ENCODE measurements at places on chromosomes 7 and 10.

- H3K4me3 ChIP-seq = peak overlapping the region; percentile 92
- H3K4me1 ChIP-seq = peaks cover 49% of the 10 kb centered on the region
These were observed 43.1 kb downstream of the FOXK1 start for GRCh38 chr7:4725014-4725849.

DNA sequence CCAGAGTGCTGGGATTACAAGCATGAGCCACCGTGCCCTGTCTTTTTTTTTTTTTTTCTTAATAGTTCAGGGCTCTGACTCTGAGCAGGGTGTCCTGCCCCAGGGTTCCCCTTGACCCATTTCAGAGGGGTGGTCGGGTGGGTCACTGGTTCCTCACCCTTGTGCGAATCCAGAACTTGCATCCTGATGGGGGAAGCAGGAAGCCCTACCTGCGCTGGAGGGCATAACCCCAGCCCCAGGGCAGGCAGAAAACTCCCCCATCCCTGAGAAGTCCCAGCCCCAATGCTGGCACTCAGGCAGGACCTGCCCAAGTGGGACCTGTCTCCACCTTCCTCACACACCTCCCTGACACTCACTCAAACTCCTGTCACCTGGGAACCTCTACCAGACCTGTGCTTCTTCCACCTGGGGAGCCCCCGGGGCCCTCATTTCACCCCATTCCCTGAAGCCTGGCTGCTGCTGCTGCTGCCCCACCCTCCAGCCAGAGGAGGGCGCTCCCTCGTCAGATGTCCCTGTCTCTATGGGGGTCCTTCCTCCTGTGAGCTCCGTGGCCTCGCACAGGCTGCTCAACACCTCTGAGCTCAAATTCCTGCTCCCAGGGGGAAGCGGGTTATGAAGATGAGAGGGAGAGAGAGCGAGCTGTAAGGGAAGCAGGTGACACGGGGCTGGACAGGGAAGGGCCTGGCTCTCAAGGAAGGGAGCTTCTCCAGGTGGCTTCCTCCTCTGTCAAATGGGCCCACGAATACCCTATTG is 15.1 kb upstream of the ZNF273 start:
- DNase-seq = peak; percentile 54
- H3K4me3 ChIP-seq = peak overlapping the region; percentile 75
- H3K4me1 ChIP-seq = peaks cover 13% of the 10 kb centered on the region
- no peak overlapping the region for H3K27ac ChIP-seq

DNA sequence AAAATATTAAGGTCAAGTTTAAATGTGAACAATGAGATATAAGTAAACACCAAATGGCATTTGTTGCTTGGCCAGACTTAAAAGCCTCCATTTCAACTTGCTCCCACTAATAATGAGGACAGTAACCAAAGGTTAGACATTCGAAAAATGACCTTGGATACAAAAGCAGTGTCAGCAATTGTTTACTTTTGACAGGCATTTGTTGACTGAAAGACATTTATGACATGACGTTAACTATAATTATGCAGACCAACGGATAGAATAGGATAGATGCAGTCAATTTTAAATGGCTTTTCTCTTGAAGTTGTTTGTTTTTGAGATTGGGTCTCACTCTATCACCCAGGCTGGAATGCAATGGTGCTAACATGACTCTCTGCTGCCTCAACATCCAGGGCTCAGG is 6.3 kb upstream of the WNT16 start:
- H3K4me3 ChIP-seq = no peak overlapping the region
- no peaks in the 10 kb centered on the region for H3K4me1 ChIP-seq
- H3K27ac ChIP-seq = no peak overlapping the region
- H3K36me3 ChIP-seq = no peaks in the 10 kb centered on the region

DNA sequence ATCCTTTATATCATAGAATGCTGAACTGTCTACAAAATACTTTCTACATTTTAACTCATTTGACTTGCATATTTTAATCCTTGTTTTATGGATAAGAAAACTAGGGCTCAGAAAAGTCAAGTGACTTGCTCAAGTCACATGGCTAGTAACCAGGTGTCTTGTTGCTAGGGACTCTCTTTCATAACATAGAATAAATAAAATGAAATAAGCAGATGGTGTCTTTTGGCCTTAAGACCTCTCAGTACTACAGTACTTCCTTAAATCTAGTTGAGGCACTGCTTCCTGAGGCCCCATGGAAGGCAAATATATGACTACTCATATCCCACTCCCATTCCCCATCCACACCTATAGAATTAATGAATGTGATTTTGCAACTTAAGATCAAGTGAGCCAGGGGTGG is 87.9 kb downstream of the CDK6 start:
- H3K4me3 ChIP-seq = no peak overlapping the region
- no peaks in the 10 kb centered on the region for H3K27me3 ChIP-seq
- H3K36me3 ChIP-seq = peaks cover 63% of the 10 kb centered on the region

GRCh38 chr10:2686691-2687090 is 380.7 kb upstream of the PFKP start:
- H3K36me3 ChIP-seq = no peaks in the 10 kb centered on the region
- H3K4me3 ChIP-seq = no peak overlapping the region
- no peaks in the 10 kb centered on the region for H3K27me3 ChIP-seq
- no peaks in the 10 kb centered on the region for H3K4me1 ChIP-seq

DNA sequence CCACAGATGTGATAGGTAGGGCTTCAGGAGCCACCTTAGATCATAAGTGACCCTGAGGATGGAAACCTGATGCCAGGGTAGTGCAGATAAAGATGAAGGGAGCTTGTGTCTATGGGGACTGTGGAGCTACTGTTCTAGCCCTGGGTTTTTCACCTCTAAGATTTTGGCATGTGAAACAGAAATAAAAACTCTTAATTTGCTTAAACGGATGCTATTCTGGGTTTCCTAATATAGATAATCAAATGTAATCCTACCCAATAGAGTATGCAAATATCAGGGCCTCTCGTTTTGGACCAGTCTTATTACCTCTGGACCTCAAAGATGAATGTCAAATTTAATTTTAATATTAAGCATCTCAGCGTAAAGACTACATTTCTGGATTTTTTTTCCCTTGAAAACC is 49.3 kb downstream of the ABCB4 start:
- H3K27me3 ChIP-seq = peaks cover 26% of the 10 kb centered on the region
- no peak overlapping the region for H3K27ac ChIP-seq
- DNase-seq = no peak
- no peak overlapping the region for H3K4me3 ChIP-seq

Data from activated CD8-positive, alpha-beta T cell treated with anti-CD3 and anti-CD28 coated beads, Interleukin-2, amount 10 ng/mL, durations not matched to agents 7 days and 5 days (primary cell).